ENCODE measurements at places on chromosomes 16 and 17.

GRCh38 chr17:58421711-58422110, 4.4 kb upstream of the RNF43 start:
- no peak for DNase-seq

GRCh38 chr16:68074850-68075555, 10.2 kb upstream of the NFATC3 start:
- no peak for DNase-seq

DNA sequence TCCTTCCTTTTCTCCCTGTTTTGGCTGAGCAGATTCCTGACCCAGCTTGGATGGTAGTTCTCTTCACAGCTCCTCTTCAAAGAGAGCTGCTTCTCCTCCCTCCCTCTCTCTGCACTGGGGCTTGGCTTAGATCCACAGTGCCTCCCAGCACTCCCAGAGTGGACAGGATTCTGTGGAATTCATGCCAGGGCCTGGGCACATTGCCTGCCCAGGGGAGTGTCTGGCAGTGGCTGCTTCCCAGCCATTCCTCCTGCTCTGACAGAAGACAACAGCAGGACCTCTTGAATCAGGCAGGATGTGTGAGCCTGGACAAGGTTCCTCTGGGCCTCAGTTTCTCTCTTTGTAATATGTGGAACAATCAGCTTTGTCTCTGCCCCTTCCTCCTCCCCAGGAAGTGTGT, 4.5 kb upstream of the MMP28 start:
- DNase-seq = no peak

DNA sequence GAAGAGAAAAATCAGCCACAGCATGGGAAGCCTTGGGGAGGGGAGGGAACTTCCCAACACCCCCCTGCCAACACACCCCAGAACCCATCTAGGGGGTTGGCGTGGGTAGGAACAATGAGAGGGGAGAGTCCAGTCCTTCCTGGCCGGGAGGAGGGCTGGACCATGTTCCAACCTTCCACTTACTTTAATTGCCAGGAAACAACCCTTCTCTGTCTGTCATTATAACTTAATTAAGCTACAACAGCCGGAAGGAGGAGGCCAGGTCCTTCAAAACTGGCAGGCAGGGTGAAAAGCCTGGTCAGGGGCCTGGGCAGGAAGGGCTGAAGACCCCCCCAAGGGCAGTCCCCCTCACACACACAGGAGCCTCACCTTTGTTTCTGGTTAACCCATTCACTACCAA, 447.0 kb downstream of the SOX9 start:
- no peak for DNase-seq

- no peak for DNase-seq
These were observed 14.7 kb upstream of the SLX4 start for GRCh38 chr16:3625911-3626732.

DNA sequence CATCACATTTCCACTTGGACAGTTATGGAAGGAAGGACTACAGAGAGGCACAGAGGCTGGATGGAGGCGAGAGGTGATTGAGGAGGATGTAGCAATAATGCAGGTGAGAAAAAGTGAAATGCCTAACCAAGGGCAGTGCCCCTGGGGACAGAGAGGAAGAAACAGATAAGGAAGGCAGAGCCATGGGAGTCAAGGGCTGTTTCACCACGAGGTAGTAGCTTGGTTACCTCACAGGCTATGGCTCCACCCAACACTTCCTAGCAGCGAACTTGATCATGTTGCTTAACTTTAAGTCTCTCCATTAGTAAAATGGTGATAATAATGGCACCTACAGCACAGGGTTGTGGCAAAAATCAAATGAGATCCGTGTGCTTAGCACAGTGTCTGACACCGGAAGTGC, 83.9 kb downstream of the YPEL2 start:
- no peak for DNase-seq

DNA sequence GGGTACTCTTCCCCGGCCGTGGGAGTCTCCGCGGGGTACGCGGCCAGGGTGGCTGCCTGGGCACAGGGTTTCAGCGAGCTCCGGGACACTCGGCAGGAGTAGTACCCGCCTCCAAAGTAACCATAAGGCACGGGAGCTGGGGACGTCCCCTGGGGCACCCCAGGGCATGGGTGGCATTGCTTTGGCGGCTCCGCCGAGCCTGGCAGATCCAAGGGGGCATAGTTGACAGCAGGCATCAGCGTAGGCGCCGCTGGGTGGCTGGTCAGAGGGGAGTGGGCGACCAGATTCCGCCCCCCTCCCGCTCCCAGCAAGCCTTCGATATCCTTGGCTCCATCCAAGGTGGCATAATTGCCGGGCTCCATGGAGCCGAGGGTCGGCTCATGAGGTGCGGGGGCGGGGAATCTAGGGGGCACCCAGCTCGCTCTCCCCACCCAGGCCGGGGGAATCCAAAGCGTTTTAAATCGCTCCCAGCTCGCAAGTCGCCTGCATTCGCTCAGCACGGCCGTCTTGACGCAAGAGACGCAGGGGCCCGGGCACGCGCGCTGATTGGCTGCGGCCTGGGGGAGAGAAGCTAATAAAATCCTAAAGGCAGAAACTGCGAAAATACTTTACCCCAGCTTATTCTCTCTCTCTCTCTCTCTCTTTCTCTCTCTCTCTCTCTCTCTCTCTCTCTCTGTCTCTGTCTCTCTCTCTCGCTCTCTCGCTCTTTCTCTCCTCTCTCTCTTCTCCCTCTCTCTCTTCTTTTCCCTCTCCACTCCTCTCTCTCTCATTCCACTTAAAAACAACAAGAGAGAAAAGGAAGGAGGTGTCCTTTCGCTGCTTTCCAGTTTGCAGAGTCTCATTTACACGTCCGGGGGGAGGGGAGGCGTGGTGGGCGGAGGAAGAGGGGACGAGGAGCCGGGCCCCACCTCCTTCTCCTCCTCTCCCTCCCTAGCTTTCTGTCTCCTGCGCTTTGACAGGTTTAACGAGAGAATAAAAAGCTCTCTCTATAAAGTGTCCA, at the start of gene HOXB13:
Gene HOXB13 (minus strand): TSS at position 519 of the 1,000 bp plus-strand sequence. CDS start 157 bp downstream, at position 362.
- no peak for DNase-seq

GRCh38 chr17:80891397-80892018, 100.1 kb upstream of the CHMP6 start:
- peak; percentile 79 for DNase-seq

DNA sequence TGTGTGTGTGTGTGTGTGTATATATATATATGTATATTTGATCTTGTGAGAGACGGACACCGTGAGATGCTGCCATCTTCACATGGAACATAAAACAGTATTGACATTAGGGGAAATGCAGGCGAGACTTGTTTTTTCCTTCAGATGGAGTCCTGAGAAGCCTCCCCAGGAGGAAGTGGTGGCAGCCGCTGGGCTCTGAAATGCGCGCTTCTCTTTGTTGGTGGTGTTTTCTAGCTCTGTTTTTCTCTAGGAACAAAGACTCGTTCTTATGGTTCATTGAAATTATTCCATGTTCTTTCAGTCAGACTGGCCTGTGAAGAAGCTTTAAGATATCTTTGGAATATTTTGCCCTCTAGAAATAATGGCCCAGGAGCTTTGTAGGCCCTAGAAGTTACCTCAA, 32.9 kb downstream of the SNX29 start:
- DNase-seq = no peak

- no peak for DNase-seq
These were observed 38.4 kb upstream of the EMP2 start for GRCh38 chr16:10618710-10619209.

DNA sequence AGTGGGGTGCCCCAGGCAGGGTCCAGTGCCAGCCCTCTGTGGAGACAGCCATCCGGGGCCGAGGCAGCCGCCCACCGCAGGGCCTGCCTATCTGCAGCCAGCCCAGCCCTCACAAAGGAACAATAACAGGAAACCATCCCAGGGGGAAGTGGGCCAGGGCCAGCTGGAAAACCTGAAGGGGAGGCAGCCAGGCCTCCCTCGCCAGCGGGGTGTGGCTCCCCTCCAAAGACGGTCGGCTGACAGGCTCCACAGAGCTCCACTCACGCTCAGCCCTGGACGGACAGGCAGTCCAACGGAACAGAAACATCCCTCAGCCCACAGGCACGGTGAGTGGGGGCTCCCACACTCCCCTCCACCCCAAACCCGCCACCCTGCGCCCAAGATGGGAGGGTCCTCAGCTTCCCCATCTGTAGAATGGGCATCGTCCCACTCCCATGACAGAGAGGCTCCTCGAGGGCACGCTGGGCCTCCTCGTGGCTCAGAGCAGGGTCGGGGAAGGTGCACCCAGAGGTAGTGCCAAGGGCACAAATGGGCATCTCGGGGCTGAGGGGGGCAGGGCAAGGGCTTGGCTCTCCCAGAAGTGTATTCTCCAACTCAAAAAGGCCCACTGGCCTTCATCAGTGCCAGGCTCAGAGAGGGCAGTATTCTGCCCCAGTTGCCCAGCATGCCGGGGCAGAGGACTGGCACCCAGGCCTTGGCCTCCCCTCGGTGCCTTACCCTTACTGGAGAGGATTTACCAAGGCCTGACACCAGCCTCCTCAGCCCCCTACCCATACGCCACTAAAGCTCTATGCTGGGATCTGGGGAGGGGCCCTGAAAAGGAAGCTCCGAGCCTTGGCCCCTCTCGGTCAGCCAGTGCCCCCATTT, at the start of gene CDH5:
Gene CDH5 (plus strand): TSS at position 259 of the 867 bp plus-strand sequence. CDS start 12,647 bp downstream, outside the sequence.
- no peak for DNase-seq

DNA sequence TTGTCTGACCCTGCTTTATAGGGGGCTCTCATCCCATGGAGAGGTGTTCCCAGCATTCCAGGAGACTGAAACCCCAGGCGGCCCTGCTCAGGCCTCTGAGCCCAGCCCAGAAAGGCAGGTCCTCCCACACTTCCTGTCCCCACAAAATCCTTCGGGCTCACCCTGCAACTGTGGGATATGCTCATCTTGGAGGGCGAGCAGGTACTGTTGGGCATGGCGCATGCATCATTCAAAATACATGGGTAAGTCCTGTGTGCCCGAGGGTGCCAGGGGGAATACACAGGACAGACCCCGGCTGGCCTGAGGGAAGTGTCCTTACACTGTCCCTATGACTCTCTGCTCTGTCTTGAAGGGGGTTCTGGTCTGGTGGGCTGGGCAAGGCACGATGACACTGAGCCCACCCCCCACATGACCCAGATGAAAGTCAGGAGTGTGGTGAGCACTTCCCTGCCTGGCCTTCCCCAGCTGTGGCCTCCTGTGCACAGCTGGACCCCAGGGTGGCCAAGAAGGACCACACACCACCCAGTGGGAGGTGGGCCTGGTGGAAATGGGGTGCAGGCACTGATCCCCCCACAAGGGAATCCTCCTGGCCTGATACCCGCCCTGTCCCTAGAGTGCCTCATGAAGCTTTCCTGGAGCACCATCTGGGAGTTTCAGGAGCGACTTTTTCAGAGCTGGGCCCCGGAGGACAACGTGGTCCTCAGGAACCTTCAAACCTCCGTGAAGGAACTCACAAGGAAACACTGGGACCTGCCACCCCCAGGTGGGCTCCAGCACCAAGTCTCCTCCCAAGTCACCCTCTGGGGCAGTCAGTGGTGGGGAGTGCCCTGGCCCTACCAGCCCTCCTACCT, 46.7 kb downstream of the USP22 start:
- no peak for DNase-seq

DNA sequence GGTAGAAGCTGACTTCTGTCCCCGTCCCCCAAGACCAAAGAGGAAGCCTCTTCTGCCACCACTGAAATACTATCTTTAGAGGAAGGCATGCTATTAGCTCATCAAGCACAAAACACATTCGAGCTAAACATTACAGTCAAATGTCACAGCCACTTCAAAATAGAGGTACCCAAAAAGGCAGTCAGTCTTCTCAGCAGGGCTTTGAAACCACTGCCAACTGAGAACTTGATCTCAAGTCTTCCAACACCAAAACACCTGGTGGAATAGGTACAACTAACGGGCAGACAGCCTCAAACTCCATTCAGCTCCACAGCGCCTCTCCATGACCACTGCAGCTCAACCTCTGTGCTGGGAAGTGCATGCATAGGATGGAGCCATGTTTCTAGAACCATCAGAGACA, 36.0 kb downstream of the ZFHX3 start:
- DNase-seq = no peak

- peak; percentile 31 for DNase-seq
These were observed 485 bp downstream of the DNAJA3 start for GRCh38 chr16:4426021-4426684.

GRCh38 chr16:55433030-55433429, 46.0 kb upstream of the MMP2 start:
- no peak for DNase-seq

DNA sequence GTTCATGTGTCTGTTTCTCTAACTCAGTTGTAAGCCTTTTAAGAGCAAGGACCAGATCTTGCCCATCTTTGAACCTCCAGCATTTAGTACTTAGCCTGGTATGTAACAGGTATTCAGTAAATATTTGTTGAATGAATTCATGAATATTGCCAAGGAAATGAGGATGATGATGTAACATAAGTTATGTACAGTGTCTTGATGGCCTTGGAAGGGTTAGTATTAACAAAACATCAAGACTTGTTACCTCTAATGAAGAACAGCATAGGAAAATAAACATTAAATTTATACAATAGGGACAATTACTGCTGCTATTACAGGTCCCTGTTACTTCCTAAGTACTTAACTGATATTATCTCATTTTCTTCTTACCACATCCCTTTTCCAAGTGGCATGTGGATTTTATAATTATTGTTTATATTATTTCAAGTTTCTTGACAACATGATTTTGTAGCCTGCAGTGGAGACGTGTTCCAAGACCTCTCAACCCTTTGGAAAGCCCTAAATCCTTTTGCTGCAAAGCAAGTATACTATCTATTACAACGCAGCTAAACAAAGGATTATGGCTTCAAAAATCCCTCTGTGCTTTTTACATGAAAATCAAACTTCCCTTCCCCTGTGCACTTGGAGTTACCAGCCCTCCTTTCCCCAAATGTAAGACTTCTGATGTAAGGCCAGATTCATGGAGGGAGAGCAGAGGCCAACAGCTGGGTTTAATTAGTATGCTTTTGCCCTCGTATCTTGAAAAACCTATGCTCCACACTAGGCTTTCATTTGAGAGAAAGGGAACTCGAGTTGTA, 77.4 kb upstream of the SMIM36 start:
- DNase-seq = no peak

- no peak for DNase-seq
These were observed 502.8 kb upstream of the CDH11 start for GRCh38 chr16:65624666-65625065.

GRCh38 chr17:34259146-34259545, 4.1 kb downstream of the CCL2 start:
- no peak for DNase-seq

DNA sequence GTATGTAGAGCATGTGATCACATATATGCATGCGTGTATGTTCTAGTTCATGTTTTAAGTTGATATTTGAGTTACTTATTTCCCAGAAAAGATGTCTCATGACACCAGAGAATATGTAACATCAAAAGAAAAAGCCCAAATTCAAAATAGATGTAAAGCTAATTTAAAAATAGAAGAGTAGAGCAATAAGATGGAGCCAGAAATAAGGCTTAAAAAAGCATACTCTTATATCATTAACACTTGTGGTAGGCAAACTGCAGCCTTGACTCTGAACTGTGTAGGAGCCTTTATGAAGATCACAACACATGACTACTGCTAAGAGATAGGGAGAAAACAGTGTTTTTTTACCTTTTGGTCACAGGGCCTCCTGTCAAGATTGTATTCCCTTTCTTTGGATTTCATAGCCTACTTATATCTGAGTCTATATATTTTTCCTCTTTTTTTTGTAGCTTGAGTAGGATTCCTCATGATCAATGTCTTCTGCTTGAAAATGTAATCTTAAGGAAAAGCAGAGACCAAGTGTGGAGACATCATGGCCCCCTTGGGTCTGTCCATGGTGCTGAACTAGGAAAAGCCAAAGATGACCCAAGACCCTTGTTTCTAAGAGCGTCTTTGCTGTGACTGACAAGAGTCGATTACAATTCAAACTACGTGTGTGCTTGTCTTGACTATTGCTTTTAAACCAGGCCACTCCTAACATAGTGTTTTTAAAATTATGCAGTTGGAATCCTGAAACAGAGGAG, 390.4 kb downstream of the SHISA9 start:
- DNase-seq = no peak

Data from stimulated activated CD4-positive, alpha-beta T cell treated with anti-CD3 and anti-CD28 coated beads, Interleukin-2, amount 100 ng/mL, for 4 hours (primary cell).